ENCODE measurements at places on chromosomes 2 and 18. TPM values are rescaled to one million over a fixed set of nuclear protein-coding genes. Genes with fewer than 3 reads are reported as not detected.

Gene RTP5
- total RNA-seq = 1.9 TPM

Gene TMEM247
- total RNA-seq = not detected

Gene IL36G
- total RNA-seq = not detected

Gene TRIM54
- 0.17 TPM for total RNA-seq

Gene PAIP2B
- 14.0 TPM for total RNA-seq

Gene CDKL4
- 3.7 TPM for total RNA-seq

Gene NGEF
- total RNA-seq = 19.4 TPM

Gene AFF3
- total RNA-seq = 44.6 TPM

Gene EFR3B
- total RNA-seq = 14.4 TPM

Gene ZC3H6
- total RNA-seq = 14.8 TPM

Gene SCYGR6
- total RNA-seq = not detected

Gene GALNT5
- total RNA-seq = 7.6 TPM

Gene NDC80
- total RNA-seq = 14.9 TPM

Gene DES
- total RNA-seq = 4.8 TPM

Gene PEX13
- total RNA-seq = 27.8 TPM

Gene ABCB11
- total RNA-seq = 0.20 TPM

Gene TXNDC2
- not detected for total RNA-seq

Gene SERPINB4
- total RNA-seq = not detected

Gene GAL3ST2
- total RNA-seq = 0.50 TPM

Gene E2F6
- 13.7 TPM for total RNA-seq

Gene CRYGD
- 1.2 TPM for total RNA-seq

Gene ATOH8
- 25.8 TPM for total RNA-seq

Gene CDCA7
- total RNA-seq = 8.0 TPM

Gene LRATD1
- total RNA-seq = 29.4 TPM

Gene CD8A
- total RNA-seq = 0.88 TPM

Gene TFPI
- total RNA-seq = 94.6 TPM

Gene SERPINB3
- not detected for total RNA-seq

Gene CHRNG
- total RNA-seq = not detected

Gene GAREM1
- total RNA-seq = 19.7 TPM

Gene BCL2
- 14.4 TPM for total RNA-seq

Gene ALLC
- total RNA-seq = 2.3 TPM

Gene MPP4
- total RNA-seq = 0.22 TPM

Gene ALPP
- 0.06 TPM for total RNA-seq

Gene SLC40A1
- 156 TPM for total RNA-seq

Gene CCBE1
- 0.99 TPM for total RNA-seq

Gene KLHL14
- 2.9 TPM for total RNA-seq

Gene POTEJ
- 0.11 TPM for total RNA-seq

Gene HOXD13
- total RNA-seq = 0.10 TPM

Gene NEURL3
- 0.28 TPM for total RNA-seq

Gene NCKAP1
- total RNA-seq = 245 TPM

Gene PROKR1
- total RNA-seq = 5.8 TPM

Gene CETN1
- total RNA-seq = not detected

Gene SP140L
- total RNA-seq = 8.0 TPM

Data from spinal cord (tissue), 10 donors.